ENCODE measurements at places on chromosomes 5 and 9. TPM values are rescaled to one million over a fixed set of nuclear protein-coding genes. Genes with fewer than 3 reads are reported as not detected.

SPAG8 gene
- 0.42 TPM for total RNA-seq

CDH9 gene
- 0.10 TPM for total RNA-seq

ADAMTS6 gene
- total RNA-seq, result 4.9 TPM

PCDHGA12 gene
- 0.10 TPM for total RNA-seq

NUTM2G gene
- not detected for total RNA-seq

RMI1 gene
- total RNA-seq, result 1.9 TPM

TRIM36 gene
- 0.42 TPM for total RNA-seq

CORO2A gene
- 4.6 TPM for total RNA-seq

RIGI gene
- total RNA-seq, result 5.6 TPM

CRB2 gene
- not detected for total RNA-seq

PNPLA7 gene
- total RNA-seq, result 2.3 TPM

OR1J2 gene
- not detected for total RNA-seq

ZFP37 gene
- total RNA-seq, result 0.42 TPM

LCN10 gene
- not detected for total RNA-seq

PCDHB3 gene
- under 0.01 TPM for total RNA-seq

OCLN gene
- 0.10 TPM for total RNA-seq

SPINK6 gene
- total RNA-seq, result not detected

FNBP1 gene
- 193 TPM for total RNA-seq

KLF9 gene
- total RNA-seq, result 118 TPM

ADAM19 gene
- 17.7 TPM for total RNA-seq

LMX1B gene
- total RNA-seq, result not detected

FRMD3 gene
- 15.1 TPM for total RNA-seq

SYNPO gene
- 0.42 TPM for total RNA-seq

ECSCR gene
- total RNA-seq, result not detected

CA9 gene
- not detected for total RNA-seq

WDR38 gene
- not detected for total RNA-seq

SOHLH1 gene
- not detected for total RNA-seq

CATSPER3 gene
- 0.10 TPM for total RNA-seq

CDX1 gene
- total RNA-seq, result not detected

KCNN2 gene
- not detected for total RNA-seq

DAPK1 gene
- total RNA-seq, result 21.8 TPM

PCDHA11 gene
- total RNA-seq, result 0.10 TPM

CYLC2 gene
- total RNA-seq, result not detected

GFI1B gene
- total RNA-seq, result 13.6 TPM

ZBTB5 gene
- total RNA-seq, result 37.8 TPM

CD74 gene
- 2,135 TPM for total RNA-seq

TXNDC8 gene
- not detected for total RNA-seq

SHC3 gene
- total RNA-seq, result under 0.01 TPM

FGD3 gene
- 55.7 TPM for total RNA-seq

RAB3C gene
- under 0.01 TPM for total RNA-seq

ACER2 gene
- total RNA-seq, result 4.2 TPM
